ENCODE measurements at places on chromosomes 7 and 10.

GRCh38 chr7:74012842-74013249 is 15.1 kb upstream of the ELN start:
- DNase-seq, result no peak

DNA sequence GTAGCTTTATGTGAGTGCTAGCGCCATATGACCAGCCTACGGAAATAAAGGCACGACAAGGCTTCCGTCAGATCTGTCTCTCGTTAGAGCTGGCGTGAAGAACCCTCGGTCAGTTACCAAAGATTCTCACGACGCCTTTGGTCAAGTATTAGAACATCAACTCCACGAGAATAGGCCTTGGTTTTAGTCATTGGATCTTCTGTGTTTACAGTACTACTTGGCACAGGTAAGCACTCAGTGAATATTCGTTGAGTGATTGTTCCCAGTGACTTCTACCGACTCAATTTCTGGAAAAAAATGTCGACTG is 316 bp downstream of the RBM48 start:
- no peak for DNase-seq

GRCh38 chr7:28956608-28957063 is 1.5 kb downstream of the TRIL start:
- DNase-seq, result peak; percentile 39

GRCh38 chr7:106276513-106276912 is 8.3 kb downstream of the NAMPT start:
- DNase-seq, result no peak

GRCh38 chr7:81499262-81500116 is 270.4 kb downstream of the HGF start:
- DNase-seq, result no peak

DNA sequence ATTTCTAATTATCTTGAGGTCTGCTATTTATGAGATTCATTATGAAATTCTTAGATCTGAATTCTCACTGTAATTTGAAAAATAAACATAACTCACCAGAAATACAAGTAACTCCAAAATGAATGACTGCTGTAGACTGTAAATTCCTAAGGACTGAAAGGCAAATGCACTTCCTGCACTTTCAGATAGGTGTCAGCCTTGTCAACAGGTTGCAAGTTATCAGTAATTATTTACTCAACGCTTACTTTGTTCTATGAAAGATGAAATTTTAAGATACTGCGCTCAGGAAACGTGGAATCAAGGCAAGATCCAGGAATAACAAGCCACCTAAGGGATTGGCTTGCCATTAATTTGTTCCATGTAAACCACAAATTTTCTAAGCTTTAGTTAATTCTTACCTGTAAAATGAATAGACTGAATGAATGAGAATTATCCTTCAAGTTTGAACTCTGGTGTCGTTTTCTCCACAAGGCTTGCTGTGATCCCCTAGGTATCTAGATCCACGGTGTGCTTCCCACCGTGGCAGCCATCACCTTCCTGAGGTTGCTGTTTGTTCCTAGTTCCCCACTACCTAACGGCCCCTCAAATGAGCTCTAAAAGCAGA is 12.6 kb downstream of the DHX32 start:
- DNase-seq, result peak; percentile 11

- no peak for DNase-seq
Measured at GRCh38 chr10:3747248-3747960, 37.6 kb downstream of the KLF6 start.

GRCh38 chr10:132632091-132632561 is 94.5 kb downstream of the INPP5A start:
- peak; percentile 1 for DNase-seq

DNA sequence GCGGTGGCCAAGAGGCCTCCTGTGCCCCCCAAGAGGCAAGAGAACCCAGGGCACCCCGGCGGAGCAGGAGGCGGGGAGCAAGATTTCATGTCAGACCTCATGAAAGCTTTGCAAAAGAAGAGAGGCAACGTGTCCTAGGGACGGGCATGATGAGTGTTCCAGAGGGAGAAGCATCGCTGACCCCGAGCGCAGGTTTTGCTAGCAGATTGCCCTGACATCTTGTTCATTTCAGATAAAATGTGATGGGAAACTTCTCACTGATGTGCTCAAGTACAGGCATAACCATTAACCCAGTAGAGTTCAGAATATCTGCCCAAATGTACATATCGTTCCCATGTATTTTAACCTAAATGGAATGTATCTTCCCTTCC is 129.2 kb downstream of the APBB1IP start:
- DNase-seq, result no peak

- no peak for DNase-seq
Measured at GRCh38 chr7:89761173-89761572, 393.1 kb upstream of the STEAP1 start.

- no peak for DNase-seq
Measured at GRCh38 chr7:92973974-92974373, 137.6 kb upstream of the CDK6 start.

DNA sequence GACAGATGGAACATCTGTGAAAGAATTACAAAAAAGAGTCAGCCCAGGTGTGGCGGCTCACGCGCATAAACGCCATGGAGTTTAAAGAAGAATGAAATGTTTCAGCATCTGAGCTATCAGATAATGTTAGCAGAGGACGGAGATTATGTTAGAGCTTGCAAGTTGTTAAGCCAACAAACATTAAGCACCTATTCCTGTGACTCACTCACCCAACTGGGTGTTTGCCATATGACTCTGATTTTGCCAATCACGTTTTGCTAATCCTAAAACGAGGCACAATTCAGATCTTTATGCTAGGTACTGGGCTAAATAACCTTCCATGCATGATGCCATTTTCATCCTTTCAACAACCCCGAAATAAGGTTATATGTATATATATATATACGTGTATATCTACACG is 29.0 kb upstream of the CCNY start:
- no peak for DNase-seq

DNA sequence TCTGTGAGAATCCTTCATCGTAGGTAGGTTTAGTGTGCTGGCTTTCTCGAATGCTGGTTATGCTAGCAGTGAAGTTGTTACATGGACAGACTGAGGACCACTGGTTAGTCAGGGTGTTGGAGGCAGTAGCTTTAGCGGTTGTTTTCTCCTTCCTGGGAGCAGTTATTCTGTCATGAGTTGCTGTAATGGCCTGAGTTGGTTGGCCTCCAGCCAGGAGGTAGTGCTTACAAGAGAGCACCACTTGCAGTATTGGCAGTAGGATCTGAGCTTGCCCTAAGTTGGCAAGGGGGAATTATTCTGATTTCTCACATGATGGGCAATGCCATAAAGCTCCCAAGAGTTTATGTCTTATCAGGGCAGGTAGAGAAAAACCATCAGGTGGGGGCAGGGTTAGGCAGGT is 58.0 kb downstream of the IPMK start:
- DNase-seq, result no peak

- no peak for DNase-seq
Measured at GRCh38 chr10:100662067-100662466, 83.3 kb upstream of the PAX2 start.

GRCh38 chr7:29274146-29275017 is 79.8 kb downstream of the CHN2 start:
- no peak for DNase-seq

DNA sequence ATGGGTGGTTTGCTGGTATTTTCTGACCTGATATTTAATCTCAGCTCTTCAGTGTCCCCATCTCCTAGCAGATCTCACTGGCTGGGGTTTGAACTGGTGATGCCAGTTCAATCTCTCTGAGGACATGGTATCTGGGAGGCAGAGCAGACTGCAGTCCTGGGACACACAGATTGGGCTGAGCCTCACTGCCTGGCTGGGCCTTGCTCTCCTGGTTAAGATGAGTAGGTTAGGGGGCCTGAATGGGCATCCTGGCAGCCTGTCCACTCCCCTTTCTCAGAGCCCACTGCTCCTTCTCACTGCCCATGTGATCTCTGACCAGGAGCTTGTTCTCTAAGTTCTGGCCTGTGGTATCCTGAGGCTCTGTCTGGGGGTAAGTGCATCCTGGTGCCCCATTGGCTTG is 363.4 kb downstream of the GLRX3 start:
- no peak for DNase-seq
